ENCODE measurements at places on chromosomes 2 and 18. TPM values are rescaled to one million over a fixed set of nuclear protein-coding genes. Genes with fewer than 3 reads are reported as not detected.

DNA sequence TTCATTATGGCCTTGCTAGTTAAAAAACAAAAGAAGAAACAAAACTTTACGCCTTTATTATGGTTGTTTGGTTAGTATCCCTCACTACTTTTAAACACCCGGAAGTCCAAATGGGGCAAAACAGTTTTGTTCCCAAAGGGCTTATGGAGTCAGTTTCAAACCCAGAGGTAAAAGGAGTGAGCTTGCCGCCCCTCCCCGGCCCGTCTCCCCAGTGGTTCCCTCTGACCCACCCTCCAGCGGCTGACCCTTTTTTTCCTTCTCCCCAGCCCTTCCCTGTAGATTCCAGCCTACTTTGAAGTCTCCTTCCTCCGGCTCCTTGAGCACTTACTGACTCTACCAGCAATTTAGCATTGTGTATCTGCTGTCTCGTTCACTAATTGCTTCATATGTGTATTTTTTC lies 209.2 kb downstream of the ICOS start:
- H3K4me3 ChIP-seq, result peak overlapping the region; percentile 59
- no peak overlapping the region for H3K27ac ChIP-seq
- H3K36me3 ChIP-seq, result no peaks in the 10 kb centered on the region
- H3K27me3 ChIP-seq, result no peaks in the 10 kb centered on the region
- no peaks in the 10 kb centered on the region for H3K4me1 ChIP-seq

The SLC5A7 gene
- total RNA-seq, result not detected

DNA sequence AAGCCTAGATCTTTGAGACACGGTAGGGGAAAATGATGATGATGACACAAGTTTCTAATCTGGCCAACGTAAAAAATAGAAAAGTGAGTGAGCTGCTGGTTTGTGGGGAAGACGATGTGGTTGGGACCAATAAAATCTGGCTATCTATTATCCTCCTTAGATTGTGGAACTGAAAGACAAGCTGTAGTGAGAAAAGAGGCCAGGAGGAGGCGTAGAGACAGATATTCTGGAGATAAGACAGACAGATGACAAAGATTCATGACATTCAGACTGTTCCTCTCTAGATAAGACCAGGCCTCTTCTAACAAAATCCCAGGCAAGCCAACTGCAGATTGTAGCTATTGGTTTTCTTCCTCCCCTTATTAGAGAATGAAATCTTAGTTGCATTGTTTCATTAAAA lies 376.3 kb upstream of the UBE2E3 start:
- no peaks in the 10 kb centered on the region for H3K4me1 ChIP-seq
- no peak overlapping the region for H3K27ac ChIP-seq
- H3K27me3 ChIP-seq, result no peaks in the 10 kb centered on the region
- no peak overlapping the region for H3K4me3 ChIP-seq

GRCh38 chr2:231015478-231015877 lies 19.6 kb downstream of the SPATA3 start:
- H3K4me3 ChIP-seq, result no peak overlapping the region
- DNase-seq, result no peak
- no peaks in the 10 kb centered on the region for H3K27me3 ChIP-seq
- H3K4me1 ChIP-seq, result no peaks in the 10 kb centered on the region

GRCh38 chr2:120632796-120633646 lies 102.6 kb upstream of the GLI2 start:
- H3K27me3 ChIP-seq, result no peaks in the 10 kb centered on the region
- H3K36me3 ChIP-seq, result no peaks in the 10 kb centered on the region
- no peak overlapping the region for H3K4me3 ChIP-seq
- DNase-seq, result no peak
- no peaks in the 10 kb centered on the region for H3K4me1 ChIP-seq
